CD14-positive monocyte (primary cell): ENCODE measurements at places on chromosomes 2 and 18.

DNA sequence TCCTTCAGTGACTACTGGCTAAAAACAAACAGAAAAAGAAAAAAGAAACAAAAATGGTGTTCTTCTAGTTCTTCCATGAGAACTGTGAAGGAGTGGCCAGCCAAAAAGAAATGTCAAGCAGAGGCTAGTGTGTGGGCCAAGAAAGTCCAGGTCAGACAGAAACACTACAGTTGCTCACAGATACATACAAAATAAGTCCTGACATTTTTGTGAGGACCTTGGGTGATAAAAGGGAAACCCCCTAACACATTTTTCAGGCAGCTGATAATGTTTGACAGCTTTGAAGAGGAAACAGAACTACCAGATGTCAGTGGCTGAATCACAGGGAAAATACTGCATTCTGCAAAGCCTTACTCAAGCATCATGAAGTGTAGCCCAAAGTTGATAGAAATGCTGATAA, 28.1 kb downstream of the ARHGAP25 start:
- peak; percentile 74 for DNase-seq

- DNase-seq: no peak
Measured at GRCh38 chr2:222714361-222715241, 43.1 kb downstream of the MOGAT1 start.

DNA sequence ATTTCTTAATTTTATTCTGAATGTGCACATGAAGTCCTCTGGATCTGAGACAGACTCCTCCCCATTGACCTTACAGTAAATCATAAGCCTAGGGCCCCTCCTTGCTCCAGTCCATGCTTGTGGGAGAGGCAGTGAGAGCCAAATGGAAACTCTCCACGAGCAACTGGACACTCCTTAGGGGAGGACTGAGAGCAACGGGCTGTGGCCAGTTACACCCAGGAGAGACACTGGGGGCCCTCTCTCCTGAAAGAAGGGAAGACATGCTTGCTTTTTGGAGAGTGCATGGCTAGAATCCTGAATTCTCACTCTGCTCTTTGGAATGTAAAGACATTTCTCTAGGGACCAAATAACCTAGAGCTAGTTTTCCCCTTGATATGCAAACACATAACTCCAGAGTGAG, 49.0 kb upstream of the BIN1 start:
- DNase-seq: no peak

DNA sequence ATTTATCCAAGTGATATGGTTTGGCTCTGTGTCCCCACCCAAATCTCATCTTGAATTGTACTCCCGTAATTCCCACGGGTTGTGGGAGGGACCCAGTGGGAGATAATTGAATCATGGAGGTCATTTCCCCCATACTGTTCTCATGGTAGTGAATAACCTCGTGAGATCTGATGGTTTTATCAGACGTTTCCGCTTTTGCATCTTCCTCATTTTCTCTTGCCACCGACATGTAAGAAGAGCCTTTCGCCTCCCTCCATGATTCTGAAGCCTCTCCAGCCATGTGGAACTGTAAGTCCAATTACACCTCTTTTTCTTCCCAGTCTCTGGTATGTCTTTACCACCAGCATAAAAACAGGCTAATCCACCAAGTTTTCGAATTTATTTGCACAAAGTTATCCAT, 20.3 kb upstream of the CHST10 start:
- DNase-seq: no peak

DNA sequence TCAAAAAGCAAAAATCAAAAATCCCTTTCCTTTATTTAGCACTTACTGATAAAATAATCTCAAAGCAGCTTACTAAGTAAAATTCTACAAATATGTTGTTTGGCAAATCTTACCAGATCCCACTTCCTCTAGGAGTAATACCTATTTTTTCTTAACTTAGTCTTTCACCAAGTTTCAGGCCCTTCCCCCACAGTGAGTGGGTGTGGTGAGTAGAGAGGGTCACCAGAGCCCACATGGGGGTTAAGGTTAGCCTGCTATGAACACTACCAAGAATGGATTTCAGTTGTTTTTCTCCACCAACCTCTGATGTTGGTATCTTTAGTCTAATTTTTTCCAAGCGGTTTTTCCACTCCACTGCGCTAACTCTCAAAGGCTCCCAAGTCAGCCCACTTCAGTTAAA, 23.2 kb downstream of the PIAS2 start:
- DNase-seq: no peak

DNA sequence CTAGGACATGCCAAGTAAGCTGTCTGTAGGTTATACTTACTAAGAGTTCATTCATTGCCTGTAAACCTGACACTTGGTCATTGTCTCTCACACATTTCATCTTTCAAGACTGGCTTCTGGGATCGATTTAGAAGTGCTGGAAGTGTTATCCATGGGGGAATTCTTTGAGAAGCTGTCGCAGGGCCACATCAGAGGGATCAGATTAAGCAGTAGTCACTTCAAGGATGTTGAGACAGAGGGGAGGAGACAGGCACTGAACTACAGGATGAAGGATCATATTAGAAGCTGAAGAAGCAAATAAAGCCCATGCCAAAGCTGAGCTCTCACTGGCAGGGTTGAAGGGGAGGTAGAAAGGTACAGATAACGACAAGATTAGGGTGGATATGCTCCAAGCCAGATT, 49.0 kb downstream of the CDK15 start:
- DNase-seq: no peak

- peak; percentile 86 for DNase-seq
Measured at GRCh38 chr2:113083296-113083695, 15.5 kb downstream of the IL1F10 start.

DNA sequence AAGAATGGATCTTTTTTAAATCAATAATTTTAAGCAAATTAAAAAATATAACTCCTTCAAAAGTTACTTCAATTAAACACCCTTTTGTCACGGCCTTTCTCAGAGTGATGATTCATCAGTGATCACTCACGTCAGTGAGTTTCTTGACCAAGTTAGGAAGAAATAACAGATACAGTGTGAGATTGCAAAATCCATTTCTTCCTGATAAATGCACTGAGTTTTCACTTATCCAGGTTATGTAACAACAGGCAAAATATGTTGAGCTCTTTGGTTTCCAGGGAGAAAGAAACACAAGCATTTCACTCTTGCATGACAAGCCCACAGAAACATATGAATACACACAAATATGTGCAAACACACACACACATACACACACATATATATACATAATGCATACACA, 195.9 kb upstream of the CYRIA start:
- peak; percentile 80 for DNase-seq
